ENCODE measurements at places on chromosomes 11 and 22.

DNA sequence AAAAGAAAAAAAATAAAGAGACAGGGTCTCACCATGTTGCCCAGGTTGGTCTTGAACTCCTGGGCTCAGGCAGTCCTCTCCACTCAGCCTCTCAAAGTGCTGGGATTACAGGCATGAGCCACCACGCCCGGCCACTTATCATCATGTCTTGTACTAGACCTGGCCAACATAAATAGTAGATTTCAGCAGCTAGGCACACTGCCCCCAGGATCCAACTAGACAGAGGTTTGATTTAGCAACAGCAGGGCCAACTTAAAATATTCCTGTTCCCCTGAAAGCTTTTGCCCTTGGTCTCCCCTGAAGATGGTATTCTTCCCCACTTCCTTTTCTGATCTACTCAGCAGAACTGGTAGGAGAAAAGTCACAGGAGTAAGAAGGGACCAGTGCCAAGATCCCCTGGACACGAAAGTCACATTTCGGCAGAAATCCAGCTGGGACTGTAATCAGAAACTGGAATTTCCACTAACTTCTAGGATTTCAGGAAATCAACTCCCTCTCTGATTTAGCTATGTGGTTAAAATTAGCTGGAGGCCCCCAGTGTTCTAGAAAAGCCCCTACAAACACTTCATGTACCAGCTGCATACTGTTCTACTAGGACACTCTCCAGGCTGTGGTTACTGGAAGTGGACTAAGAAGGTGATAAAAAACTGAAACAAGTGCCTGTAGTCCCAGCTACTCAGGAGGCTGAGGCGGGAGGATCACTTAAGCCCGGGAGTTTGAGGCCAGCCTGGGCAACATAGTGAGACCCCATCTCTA lies 8.9 kb upstream of the PPP2R1B start:
- no peak for DNase-seq

DNA sequence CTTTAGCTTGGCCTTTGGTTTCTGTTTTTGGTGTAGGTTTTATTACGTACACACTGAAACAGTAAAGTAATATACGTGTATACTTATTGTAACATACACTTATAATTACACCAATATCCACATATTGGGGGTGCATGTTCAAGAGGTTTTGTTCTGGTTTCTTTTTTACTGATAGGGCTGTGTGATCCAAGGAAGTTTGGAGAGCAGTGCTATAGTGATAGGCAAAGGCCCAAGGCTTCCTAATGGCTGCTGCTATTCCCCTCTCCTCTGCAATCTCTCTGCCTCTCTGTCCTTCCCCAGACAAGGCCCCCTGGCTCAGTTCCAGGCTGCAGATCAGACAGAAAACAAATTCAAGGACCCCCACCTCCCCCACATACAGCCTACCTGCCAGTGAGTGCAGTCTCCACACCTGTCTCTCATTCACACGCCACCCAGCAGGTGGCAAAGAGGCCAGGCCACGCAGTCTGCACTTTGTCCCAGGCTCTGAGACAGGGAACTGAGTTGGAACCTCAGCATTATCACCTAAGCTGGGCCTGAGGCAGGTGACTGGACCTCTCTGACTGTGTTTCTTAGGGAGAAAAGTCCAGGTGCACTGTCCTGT lies 15.1 kb downstream of the TMEM184B start:
- no peak for DNase-seq

DNA sequence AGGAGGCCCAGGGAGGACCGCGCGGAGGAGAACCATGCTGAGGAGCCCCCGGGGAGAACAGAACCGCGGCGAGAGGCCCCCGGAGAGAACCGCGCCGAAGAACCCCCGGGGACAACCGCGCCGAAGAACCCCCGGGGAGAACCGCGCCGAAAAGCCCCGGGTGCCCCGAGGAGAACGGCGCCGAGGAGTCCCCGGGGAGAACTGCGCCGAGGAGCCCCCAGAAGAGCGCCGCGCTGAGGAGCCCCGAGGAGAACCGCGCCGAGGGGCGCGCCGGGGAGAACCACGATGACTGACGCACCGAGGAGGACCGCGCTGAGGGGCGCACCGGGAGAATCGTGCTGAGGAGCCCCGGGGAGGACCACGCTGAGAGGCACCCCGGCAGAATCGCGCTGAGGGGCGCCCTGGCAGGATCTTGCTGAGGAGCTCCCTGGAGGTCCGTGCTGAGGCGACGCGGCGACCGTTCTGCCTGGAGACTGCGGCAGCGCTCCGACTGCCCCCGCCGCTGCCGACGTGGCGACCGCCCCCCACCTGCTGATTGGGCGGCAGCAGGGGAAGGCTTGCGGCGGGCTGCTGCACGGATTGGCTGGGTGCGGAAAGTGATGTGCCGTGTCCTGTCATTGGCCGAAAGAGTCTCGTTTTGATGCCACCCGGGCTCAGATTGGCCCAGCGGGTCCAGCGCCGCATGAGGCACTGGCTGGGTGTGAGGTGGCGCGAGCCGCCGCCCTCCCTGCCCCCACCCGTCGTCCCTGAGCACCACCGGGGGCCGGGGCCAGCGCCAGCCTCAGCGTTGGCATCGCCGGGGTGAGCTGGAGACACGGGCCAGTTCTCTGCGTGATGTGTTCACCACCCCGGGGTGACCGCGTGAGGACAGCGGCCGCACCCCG lies at the start of gene KCNQ1OT1:
Gene KCNQ1OT1, minus strand, starts transcription at position 464 of the 884 bp plus-strand sequence.
- DNase-seq, result peak; percentile 65

DNA sequence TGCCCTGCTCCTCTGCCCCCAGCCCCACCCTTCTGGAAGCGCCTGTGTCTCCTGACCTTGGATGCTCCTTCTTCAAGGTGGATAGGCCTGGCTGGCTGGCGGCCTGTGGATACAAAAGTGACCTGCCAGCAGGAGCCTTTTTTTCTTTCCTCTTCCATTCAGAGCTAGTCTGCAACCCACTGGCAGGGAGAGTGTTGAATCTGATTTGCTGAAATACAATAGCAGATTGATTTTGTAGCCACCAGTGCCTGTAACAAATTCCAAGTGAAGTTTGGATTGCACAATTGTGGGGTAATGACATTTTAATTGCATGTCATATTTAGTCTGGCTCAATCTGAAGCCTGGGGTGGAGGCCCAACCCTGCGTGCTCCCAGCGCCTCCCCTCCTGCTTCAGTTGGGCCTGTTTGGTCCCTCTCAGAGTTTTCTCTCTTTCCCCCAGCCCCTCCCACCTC lies 97.2 kb downstream of the GRIK4 start:
- DNase-seq, result no peak

- DNase-seq, result no peak
These were observed 5.5 kb upstream of the PATL1 start for GRCh38 chr11:59674291-59674690.

GRCh38 chr11:15841931-15842740 lies 514.2 kb downstream of the SOX6 start:
- no peak for DNase-seq

All from NCI-H1694 treated with DMSO at 0.1 percent for 48 hours (cell line).